ENCODE measurements at places on chromosomes 11 and 22.

- no peak for DNase-seq
Measured at GRCh38 chr11:11349106-11349825, 3.8 kb downstream of the CSNK2A3 start.

DNA sequence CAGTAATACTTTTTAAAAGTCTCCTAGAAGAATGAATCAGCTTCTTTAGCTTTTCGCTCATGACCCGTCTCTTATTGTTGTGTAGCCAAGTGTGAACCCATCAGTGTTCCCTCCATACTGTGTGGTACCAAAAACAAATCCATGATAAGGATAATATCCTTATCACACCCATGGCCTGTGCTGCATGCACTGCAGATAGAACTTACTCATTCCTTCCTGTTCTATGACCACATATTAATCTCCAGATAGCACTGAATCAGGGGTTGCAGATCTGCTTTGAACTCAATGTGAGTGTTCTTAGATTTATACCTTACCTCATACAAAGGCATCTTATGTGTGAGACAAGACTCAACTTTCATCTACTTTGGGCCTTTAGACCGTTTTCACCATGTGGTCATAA is 373.4 kb downstream of the JRKL start:
- DNase-seq: no peak

DNA sequence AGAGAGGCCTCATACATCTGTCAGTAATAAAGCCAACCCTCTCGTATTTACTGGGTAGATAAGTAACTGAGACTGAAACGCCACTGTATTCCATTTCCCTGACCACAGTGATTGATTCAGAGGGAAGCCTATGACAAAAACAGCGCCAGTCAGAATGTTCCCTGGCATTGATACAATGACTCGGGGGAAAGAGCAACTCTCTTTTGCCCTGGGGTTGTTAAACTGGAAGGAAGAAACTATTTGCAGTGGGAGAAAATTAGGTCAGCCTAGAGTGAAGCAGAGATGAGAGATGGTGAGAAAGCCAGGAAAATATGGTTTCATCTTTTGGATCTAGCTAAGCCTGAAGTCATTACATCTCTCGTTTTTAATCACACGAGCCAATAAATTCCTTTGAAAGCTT is 48.6 kb upstream of the RBFOX2 start:
- DNase-seq: no peak

DNA sequence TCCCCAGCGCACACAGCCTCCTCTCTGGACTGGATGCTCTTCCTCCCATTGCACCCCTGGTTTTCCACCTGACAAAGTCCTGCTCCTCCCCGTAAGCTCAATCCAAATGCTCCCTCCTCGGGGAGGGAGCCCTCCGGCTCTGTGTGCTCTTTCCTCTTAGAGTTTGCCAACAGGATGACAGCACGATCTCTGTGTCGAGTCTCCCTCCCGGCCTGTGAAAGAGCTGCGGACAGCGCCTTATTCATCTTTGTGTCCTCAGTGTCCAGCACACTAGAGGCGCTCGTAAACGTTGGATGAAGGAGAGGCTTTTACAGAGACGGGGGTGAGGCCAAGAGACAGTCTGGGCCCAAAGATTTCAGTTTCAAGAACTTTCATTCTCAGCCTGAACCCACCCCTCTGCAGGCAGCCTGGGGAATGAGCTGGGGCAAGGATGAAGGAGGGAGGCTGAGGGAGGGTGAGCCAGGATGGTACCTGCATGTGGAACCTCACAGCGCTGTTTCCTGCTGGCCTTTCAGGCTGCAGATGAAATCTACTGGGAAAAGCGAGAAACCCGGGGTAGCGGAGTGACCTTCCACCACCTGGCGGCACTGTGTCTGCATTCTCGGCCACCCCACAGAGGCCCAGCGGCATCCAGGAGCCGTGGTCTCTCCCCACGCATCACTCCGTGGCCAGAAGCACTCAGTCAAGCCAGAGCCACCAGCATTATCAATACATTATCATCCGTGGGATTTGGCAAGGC is 8.5 kb upstream of the TMPRSS4 start:
- DNase-seq: no peak

DNA sequence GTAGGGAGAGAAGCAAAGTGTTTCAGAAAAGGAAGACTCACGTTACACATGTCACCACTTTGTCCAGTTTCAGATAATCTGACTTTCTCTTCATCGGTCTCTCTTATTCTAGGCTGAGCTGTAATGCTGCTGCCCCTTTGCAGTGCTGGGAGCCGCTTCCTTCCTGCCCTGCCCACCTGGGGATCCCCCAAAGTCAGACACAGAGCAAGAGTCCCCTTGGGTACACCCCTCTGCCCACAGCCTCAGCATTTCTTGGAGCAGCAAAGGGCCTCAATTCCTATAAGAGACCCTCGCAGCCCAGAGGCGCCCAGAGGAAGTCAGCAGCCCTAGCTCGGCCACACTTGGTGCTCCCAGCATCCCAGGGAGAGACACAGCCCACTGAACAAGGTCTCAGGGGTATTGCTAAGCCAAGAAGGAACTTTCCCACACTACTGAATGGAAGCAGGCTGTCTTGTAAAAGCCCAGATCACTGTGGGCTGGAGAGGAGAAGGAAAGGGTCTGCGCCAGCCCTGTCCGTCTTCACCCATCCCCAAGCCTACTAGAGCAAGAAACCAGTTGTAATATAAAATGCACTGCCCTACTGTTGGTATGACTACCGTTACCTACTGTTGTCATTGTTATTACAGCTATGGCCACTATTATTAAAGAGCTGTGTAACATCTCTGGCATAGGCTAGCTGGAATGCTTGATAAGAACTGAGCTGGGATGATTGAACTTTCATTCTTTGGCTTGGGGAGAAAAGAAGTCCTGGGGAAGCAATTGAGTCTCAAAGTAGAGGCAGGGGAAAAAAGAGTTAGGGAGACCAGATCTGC is 31.2 kb upstream of the SMIM35 start:
- DNase-seq: no peak

DNA sequence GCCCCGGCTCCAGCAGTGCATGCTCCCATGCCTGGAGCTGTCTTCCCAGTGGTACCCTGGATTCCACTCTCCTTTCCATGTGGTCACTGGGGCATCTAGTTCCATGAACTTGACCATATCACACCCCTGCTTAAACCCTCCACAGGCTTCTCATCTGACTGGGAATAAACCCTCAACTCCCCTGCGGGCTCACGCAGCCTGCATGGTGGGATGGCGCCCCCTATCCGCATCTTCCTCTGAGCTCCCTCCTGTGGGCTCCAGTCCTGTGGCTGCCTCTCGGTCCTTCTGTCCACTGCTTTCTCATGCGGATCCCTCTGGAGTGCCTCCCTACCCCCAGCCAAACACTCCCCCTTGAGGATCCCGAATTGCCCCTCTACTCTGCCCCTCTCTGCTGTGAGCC is 41.4 kb upstream of the TTLL12 start:
- DNase-seq: peak; percentile 49

- no peak for DNase-seq
Measured at GRCh38 chr11:73274722-73275380, 2.7 kb downstream of the P2RY6 start.

GRCh38 chr22:22219140-22219996 is 25.2 kb upstream of the VPREB1 start:
- no peak for DNase-seq

GRCh38 chr11:120629407-120630080 is 118.0 kb downstream of the GRIK4 start:
- DNase-seq: no peak

DNA sequence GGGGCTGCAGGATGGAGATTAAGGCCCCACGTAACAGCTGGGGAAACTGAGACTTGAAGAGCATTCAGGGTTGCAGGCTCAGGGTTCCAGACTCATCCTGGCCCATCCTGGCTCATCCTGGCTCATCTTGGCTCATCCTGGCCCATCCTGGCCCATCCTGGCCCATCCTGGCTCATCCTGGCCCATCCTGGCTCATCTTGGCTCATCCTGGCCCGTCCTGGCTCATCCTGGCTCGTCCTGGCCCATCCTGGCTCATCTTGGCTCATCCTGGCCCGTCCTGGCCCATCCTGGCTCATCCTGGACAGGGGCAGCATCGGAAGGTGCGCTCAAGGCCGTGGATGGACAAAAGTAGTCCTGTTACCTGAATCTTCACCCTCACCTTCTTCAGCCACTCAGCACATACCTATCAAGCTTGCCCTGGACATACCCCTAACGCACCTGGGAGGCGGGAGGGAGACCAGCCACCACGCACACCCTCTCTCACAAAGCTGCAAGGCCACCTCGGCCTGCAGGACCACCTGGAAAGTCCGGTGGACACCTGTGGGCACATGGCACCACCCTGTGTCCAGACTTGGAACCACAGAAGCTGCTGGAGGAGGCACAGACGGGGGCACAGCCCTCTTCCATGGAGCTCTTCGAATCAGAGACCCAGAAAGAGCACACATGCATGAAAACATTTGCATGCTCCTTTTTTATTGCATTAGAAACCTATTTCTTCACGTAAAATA is 20.3 kb upstream of the NLRP6 start:
- no peak for DNase-seq

GRCh38 chr22:19175602-19176174 is 2.8 kb downstream of the SLC25A1 start:
- no peak for DNase-seq

- peak; percentile 78 for DNase-seq
Measured at GRCh38 chr11:8328848-8329330, 65.2 kb upstream of the LMO1 start.

DNA sequence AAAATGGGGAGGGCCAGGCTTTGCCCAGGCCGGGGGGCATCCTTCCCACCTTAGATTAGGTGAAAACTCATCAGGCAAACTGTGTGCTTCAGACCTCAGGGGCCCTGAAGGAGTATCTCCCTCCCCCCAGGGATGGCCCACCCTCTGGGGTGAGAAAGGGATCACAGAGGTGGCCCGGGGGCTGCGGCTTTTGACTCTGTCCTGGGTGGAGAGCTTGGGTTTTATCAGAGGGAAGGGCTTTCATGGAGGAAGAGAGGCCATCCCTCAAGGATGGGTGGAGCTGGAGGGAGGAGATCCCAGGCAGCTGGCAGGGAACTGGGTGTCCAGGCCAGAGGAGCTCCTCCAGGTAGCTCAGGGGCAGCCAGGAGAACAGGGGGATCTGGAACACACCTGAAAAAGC is 3.1 kb upstream of the PPP2R5B start:
- DNase-seq: no peak

DNA sequence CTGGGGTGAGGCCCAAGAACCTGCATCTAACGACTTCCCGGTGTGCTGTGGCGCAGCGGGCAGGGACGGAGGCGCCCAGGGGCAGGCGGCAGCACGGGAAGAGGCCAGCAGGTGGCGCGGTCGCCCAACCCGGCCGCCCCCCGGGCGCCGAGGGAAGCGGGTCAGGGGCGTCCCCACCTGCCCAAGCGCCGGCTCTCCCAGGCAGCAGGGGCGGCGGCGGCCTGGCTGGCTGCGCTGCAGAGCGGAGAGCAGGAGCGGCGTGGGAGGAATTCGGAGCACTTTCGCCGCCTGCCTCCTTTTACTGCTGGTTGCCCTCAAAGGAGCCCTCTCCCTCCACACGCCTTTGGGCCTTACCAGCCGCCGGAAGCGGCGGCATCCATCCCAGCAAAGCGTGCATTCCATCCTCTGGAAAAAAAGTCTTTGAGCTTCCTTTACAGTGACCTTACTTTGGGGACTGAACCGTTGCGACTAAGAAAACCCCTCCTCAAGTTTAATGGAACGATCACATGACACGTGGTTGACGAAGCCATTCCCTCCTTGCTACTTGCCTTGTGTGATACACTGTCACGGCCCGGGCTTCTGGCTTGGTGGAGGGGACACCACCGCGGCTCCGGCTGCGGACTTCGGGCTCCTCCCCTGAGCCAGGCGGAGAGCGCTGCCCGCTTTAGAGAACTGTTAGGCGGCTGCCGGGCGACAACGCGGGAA is 106.8 kb upstream of the CLMP start:
- peak; percentile 53 for DNase-seq

DNA sequence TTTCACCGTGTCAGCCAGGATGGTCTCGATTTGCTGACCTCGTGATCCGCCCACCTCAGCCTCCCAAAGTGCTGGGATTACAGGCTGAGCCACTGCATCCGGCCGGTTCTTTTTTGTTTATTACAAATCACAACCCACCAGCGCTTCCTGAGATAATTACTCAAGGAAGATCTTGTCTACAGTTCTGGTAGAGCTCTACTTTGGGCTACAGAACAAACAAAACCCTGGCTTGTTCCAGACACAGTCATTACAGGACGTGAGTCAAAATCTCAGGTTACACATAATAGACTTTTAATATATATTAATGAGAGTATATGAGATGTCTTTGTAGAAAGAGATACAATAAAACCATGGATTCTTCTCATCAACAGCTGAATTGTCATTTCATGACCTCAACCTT is 42.8 kb upstream of the NUP50 start:
- DNase-seq: no peak

DNA sequence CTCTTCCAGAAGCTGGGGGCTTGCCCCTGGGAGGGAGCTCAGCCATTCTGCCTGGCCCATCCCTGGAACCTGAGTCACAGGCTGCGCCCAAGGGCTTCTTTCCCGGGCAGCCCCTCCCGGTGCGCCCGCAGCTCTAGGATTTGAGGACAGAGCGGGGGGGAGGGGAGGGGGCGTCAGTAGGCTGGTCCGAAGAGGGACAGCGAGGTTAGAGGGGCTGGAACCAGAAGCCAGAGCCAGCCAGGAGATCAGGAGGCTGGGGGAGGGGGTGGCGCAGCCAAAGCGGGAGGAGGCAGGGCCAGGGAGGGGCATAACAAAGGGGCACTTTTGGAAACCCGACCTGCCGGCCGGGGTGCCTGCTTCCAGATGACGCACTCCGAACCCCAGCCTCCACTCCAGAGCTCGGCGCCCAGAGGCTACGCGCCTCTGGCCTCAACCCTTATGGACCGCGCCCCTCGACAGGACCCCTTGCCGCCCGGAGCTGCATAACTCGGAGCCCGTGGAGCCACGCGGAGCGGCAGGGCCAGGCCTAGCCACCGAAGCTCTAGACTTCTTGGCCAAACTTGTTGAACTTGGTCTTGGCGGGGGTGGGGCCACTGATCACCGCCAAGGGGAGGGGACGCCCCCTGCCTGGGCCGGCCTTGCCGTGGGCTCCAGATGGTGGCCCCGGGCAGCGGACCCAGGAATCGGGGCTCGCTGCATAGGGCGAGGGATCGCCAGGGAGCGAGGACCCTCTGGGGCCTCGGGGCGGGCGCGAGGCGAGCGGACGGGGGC is 744 bp downstream of the PACSIN3 start:
- no peak for DNase-seq

DNA sequence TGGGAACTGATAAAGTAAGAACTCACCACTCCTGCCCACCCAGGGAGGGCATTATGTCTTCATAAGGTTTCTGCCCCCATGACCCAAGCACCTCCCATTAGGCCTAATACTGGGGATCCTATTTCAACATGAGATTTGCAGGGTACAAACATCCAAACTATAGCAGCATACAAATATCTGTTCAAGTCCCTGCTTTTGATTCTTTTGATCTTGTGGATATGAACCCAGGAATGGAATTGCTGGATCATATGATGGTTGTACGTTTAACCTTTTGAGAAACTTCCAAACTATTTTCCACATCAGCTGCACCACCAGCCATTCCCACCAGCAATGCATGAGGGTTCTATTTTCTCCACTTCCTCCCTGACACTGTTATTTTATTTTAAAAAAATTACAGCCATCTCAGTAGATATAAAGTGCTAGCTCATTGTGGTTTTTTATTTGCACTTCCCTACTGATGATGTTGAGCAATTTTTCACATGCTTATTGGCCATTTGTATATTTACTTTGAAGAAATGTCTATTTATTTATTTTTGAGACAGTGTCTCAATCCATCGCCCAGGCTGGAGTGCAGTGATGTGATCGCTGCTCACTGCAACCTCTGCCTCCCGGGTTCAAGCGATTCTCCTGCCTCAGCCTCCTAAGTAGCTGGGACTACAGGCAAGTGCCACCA is 7.1 kb upstream of the ATG16L2 start:
- no peak for DNase-seq
